ENCODE measurements at places on chromosomes 2 and 18.

GRCh38 chr18:35807811-35808335, 164.6 kb upstream of the RMP24 start:
- no peak for DNase-seq

DNA sequence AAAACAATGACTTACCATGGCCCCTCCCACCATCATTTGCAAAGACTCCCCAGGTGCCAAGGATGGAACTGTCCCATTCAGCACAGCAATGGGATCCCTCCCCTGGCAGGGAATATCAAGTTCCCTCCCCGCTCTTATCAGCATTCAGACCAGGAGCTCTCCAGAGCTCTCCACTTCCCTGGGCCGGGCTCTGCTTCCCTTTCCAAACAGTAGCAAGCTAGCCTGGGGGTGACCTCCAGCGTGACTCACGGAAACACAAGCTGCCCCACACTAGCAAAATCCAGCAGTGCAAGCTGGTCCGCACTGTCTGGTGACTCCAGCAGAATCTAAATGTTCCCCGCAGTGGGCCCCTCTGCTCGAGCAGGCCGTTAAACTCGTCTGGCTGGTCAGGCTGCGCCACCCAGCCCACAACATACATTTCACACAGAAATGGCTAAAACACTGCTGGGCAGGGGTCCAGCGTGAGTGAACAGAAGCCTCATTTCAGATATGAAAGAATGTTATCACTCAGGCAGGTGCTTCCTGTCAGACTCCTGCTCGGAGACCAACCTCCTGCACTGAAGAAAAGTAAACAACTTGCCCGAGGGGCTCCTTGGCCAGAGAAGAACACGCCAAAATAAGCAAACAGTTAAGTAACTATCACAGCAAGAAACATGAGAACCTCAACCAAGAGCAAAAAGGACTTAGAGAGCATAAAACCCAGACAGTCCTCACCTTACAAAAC, 33.9 kb downstream of the STAT1 start:
- DNase-seq, result no peak

- no peak for DNase-seq
These were observed 6.5 kb upstream of the AFF3 start for GRCh38 chr2:100148883-100149282.

GRCh38 chr2:84217456-84217855, 241.6 kb downstream of the SUCLG1 start:
- DNase-seq, result no peak
